Psoas muscle (tissue), 8 donors: ENCODE measurements at places on chromosomes 16 and 17. TPM values are rescaled to one million over a fixed set of nuclear protein-coding genes. Genes with fewer than 3 reads are reported as not detected.

DNA sequence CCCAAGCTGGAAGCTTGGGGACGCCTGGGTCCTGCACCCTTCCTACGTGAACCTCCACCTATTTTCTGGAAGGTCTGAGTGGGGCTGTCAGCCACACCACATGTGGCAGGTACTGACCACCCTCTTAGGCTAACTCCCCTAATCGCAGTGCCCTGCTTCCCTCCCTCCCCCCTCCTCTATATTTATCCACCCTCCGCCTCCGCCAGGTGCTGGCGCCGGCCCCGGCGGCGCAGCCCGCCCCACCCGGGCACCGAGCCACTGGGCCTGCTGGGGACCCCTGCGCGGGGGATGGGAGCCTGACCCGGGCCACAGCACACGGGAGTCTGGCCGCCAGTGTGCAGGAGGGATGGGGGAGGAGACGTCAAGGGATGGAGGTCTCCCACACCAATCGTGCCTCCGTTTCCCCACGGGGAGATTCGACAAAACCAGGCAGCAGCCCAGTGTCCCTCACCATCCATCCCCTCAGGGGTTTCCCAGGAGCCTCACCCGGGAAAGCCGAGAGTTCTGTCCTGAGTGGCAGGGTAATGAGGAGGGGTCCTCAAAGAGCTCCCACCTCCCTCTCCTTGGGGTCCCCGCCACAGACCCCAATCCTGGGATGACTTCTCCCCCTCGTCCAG, 1.3 kb downstream of the PLEKHH3 start:
- DNase-seq, result peak; percentile 71

The EPN2 gene
- total RNA-seq, result 28.5 TPM

The SP2 gene
- 11.8 TPM for total RNA-seq

The CCDC102A gene
- total RNA-seq, result 1.2 TPM

The GFAP gene
- total RNA-seq, result not detected
